HEK293T (cell line): ENCODE measurements at places on chromosomes 3 and 15.

GRCh38 chr15:92839696-92840095 lies 60.4 kb upstream of the CHD2 start:
- DNase-seq, result no peak

GRCh38 chr15:90214553-90215196 lies 13.5 kb downstream of the SEMA4B start:
- DNase-seq, result peak; percentile 52

DNA sequence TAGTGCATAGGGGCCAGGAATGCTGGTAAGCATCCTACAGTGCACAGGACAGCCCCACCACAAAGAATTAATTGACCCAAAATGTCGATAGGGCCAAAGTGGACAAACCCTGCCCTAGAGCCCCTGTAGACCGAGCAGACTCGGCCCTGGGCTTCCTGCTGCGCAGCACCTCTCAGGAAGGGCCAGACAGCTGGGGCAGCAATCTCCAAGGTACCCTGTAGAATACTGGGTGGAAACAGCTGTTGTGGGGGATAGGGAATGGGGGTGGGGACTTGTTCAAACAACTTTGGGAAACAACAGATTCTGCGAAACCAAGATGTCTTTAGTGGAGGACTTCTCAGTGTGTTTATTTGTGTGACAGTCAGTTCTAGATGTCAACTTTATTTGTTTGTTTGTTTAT lies 67.1 kb downstream of the MRPL46 start:
- no peak for DNase-seq

DNA sequence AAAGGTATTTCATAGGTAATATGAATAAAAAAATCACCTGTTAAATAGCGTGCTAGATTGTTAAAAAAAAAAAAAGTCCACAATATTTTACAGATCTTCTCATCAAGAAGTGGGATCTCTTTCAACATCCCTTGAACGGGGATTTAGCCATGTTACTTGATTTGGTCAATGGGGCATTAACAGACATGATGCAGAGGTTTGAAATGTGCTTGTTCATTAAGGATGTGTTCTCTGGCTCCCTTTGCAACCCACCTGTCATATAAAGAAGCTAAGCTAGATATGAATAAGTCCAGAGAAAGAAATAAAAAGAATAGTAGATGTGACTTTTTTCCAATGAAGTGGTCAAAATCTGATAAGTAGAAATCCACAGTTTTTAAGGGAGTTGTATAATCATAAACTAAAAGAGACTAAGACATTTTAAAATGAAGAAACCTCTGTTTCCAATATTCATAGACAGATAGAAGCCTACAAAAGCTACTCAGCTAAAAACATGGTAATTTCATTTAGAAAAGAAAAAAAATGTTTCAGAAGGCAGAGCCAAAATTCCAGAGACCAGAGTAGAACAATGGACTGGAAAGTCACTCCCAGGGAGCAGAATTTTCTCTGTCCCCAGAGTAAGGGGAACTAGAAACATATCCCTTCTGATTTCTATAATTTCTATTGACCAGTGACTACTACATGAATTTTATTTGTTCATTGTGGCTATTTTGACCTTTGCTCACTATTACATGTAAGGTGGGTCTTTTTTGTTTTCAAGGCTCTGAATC lies 79.2 kb downstream of the PLSCR2 start:
- no peak for DNase-seq

DNA sequence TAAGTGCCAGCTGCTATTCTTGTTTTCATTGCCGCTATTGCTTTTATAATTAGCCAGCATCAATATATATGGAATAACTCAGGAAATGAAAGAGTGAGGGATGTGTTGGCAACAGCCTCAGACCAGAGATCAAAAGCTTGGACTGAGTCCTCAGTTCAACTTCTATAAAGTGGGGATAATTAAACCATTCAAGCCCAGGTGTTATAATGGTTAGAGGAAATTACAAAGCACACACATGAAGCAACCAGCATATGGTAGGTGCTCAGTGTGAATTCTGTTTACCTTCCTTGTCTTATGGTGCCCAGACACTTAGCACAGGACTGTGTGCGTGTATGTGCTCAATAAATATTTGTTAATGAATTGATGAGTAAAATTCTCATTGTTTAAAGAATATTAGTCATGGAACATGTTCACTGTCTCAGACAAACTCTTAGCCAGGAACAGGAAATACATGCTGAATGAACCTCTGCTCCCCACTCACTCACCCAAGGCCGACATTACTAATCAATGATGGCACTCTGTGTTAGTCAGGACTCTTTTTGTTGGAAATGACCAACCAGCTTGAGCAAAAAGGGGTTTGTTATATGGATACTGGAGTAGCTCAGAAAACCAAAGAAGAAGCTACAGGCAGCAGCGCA lies 16.7 kb upstream of the CCDC174 start:
- DNase-seq, result no peak

- DNase-seq, result no peak
Observed at GRCh38 chr3:35677797-35678196, 38.5 kb downstream of the ARPP21 start.

DNA sequence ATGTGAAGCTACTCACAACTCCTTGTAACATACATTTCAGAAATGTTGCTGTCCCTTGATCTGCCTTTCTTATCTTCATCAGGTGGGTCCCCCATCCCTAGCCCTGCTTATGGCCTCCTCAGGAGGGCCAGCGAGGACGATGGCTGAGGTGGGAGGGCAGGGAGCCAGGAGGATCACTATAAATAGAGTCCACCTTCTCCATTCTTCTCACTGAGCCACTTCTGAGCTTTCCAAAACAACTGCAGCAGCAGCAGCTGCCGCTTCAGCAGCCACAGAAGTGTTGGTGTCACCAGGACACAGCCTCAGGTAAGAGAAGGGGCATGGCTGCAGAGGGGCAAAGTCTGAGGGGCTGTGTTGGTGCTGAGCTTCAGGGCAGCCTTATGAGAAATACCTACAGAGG lies 53.5 kb downstream of the ANAPC13 start:
- DNase-seq, result no peak

DNA sequence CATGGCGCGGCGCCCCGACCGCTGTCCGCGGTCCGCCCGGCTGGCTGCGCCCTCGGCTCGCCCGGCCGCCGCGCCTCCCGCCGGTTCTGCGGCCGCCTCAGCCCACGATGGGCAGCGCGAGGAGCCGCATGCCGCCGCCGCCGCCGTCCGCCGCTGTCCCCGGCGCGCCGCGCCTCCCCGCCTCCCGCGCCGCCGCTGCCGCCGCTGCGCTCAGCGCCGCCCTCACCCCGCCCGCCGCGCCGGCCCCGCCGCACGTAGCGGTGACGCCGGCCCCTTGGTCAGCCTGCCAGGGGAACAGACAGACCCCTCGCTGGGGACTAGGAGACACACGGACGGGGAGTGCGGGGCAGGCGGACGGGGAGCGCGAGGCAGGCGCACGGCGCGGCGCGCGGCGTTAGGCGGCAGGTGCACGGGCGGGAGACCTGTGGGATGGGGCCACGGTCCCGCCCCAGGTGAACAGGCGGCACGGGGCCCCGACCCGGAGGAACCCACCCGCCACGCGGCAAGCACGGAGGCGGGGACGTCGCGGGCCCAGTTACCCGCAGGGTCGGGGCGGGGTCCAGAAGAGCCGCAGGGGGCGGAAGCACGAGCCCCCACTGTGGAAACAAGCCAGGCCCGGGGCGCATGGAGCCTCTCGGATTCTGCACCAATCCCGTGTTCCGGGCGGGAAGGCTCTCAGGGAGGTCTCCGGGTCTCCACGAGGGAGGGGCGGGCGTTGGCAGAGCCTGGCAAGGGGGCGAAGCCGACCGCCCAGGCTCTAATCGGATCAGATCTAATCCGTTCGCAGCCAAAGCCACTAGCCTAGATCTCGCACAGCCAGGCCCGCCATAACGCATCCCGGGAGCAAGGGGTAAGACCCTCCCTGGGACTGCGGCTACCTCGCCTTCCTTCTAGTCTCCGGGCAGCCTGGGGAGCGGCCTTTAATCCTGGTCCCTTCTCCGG lies at the start of gene CSPG5:
Gene CSPG5 (minus strand): TSS at position 175 of the 942 bp plus-strand sequence. CDS start 172 bp downstream, at position 3.
- peak; percentile 64 for DNase-seq

DNA sequence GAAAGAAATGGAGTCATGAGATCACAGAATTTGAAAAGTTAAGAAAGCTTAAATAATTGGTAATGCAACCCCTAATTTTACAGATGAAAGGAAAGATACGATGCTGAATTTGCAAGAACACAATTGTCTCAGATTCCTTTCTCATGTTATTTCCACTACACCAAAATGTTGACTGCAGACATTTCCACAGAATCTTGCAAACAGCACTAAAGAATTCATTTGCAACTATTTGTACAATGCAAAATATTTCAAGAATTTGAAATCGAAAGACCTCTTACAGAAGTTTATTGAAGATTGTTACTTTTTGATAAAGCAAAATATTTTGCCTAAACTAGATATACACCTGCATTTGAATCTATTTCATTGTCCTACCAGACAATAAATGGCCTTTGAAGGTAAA lies 194.1 kb upstream of the KCNMB2 start:
- no peak for DNase-seq

- DNase-seq, result no peak
Observed at GRCh38 chr15:78811825-78812183, 540 bp upstream of the ADAMTS7 start.

DNA sequence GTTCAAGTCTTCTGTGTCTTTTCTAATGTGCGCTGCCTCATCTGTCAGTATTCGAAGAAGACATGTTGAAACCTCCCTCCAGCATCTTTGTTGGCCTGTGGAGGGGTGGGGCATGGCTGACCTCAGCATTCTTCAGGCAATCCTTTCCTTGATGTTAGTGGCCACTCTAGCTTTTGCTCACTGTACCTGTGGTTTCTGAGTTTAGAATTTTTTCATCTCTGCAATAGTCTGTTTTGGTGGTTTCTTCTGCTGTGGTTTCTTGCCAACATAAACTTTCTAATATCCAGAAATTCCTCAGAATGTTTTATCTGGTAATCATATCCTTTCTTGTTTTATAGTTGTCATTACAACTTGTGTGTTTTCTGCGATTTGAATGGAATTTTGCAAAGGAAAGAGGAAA lies 251.3 kb upstream of the NR2E3 start:
- DNase-seq, result no peak
